Activated naive CD4-positive, alpha-beta T cell treated with anti-CD3 and anti-CD28 coated beads, Interleukin-2, amount 10 ng/mL, durations not matched to agents 7 days and 5 days (primary cell): ENCODE measurements at places on chromosomes 4 and X.

DNA sequence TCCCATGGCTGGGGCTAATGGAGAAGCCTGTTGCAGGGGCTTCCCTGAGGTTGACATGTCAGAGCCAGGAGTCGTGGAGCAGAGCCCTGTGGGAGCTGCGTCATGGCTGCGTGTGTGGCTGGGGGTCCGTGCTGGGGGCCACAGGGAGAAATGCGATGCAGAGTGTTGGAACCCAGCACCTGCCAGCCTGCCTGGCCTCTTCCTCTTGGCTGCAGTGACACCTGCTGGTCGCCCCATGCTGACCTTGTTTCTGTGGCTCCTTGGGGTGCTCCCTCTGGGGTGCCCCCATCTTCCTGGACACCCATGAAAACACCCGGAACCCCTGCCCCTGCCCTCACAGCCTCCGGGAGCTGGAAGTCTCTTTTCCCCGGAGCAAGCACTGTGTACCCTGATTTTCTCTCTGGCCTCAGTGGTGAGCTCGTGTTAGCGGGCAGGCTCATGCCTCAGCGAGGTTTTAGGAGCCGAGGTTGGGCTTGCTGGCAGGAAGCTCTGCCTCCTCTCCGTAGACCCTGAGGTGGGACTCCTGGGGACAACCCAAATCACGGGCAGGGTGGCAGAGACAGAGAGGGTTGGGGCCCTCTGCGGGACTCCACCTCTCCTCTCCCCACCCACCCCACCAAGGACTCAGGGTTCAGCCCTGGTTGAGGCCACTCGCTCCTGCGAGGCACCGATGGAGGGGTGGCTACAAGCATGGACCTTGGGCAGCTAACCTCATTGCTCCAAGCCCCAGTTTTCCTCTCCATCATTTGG, 103.7 kb downstream of the SORCS2 start:
- peak; percentile 29 for DNase-seq

DNA sequence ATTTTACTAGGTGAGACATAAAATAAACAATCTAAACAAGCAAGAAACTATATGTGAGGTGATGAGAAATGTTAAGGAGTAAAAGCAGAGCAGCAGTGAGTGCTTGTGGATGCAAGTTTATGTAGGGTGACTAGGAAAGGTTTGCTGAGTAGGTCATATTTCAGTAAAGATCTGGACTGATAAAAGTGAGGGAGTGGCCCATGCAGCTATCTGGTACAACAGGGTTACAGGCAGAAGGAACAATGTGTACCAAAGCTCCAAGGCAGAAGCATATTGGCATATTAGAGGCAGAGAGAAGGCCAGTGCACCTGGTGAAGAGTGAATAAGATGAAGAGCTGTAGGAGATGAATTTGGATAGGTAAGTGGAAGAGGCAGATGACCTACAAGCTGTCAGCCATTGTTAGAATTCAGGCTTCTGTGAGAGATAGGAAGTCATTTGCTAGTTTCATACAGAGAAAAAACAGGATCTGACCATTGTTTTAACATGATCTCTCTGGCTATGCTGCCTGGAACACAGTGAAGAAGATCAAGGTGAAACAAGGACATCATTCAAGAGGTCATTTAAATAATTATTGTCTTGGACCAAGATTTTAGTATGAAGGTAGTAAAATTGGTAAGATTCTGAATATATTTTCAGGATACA, 274.6 kb downstream of the ANKRD50 start:
- DNase-seq: no peak

DNA sequence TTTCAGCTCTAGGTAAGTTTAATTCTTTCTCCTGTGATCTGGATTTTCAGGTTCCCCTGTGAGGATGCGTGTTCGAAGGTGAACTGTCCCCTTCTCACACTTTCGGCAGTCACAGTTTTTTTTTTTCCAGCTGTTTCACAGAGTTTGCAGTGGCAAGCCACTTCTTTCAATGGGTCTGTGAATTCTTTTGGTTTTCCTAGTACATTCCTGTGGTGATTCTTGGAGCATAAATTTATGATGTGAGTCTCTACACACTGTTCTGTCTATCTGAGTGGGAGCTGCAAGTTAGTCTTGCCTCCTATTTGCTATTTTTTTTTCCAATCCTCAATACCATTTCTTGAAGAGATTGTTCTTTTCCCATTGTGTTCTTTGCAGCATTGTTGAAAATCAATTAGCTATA, 595.5 kb downstream of the RAPGEF2 start:
- DNase-seq: no peak

DNA sequence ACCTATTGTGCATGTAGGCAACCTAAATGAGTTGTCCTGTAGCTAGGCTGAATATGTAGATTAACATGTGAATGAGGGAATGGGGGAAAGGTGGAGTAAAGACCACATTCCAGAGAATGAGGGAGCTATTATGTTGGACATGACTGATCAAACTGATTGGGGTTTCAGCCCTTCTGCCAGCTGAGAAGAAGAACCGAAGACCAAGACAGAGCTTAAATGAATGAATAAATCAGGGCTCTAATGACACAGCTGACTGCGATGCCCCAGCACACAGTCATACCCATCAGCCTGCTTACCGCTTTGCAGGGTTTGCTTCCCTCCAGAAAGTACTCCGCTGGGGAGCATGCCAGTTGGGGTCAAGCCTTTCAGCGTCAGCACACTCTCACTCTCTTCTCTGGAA, 315.4 kb downstream of the PPP3CA start:
- no peak for DNase-seq

DNA sequence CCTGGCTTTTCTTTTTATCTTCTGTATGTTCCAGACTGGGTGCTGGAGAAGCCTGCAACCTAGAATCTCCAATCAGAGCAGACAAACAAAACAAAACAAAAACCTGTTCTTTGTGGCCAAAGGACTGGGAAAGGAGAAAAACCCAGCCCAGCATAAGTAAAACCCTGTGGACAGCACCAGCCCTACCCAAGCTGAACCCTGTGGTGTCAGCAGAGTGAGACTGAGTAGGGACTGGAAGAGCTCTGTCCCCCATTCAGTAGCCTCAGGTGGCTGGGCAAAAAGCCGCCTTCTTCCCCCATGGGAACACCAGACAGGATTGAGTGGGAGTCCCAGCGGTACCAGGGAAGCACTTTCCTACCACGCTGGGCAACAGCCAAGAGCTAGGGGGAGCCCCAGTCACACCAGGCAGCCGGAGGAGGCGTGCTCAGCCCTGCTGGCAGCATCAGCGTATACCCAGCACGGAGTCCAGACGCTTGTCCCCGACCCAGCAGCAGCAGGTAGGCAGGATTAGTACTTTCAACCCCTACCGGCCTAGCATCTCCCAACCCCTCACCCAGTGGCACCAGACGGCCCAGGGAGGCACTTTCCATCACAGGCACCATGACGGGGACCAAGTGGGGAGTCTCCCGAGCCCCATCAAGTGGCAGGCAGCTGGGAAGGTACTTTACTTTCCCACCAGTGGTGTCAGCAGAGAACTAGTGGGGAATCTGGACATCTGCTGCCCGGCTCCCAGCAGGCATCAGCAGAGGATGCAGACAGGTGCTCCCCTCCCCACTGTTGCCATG, 8.6 kb upstream of the JADE3 start:
- DNase-seq: peak; percentile 62

DNA sequence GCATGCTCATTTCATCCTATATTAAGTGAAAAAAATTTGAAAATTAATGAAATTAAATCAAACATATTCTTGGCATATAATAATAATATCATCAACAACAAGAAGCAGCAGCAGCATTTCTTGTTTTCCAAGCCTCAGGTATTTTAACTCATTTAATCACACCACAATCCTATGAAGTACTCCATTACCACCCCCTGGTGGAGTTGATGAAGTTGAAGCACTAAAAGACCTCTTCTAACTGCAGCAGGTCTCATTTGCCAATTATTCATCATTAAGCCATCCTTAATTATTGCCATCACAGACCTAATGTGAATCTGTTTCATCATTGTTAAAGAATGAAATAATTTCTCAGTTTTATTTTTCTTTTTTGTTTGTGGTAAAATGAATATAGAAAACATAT, 801.4 kb upstream of the GRID2 start:
- DNase-seq: no peak

GRCh38 chr4:79267671-79268070, 58.2 kb downstream of the NAA11 start:
- no peak for DNase-seq

DNA sequence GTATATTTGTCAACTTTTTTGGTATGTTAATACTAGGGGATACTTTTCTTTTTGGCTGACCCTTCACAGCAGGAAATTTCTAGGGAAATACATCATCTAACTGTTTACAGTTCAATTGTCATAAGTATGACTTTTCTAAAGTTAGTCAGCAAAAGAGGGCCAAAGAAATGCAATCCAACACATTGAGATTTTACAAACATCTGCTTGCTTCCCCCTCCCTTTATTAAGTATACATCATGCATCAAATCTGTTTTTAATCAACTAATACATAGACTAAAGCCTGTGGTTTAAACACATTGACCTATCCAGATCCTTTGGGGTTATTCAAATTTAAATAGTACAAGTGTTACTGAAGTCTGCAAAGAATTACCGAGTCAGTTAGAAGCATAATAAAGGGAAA, 93.9 kb downstream of the MID1 start:
- DNase-seq: no peak

GRCh38 chr4:142264961-142265360, 581.1 kb downstream of the INPP4B start:
- no peak for DNase-seq

- DNase-seq: no peak
Measured at GRCh38 chr4:186472948-186473347, 82.4 kb downstream of the MTNR1A start.

GRCh38 chr4:81673961-81674360, 202.3 kb upstream of the RASGEF1B start:
- no peak for DNase-seq
